ENCODE measurements at places on chromosomes 3 and 15.

DNA sequence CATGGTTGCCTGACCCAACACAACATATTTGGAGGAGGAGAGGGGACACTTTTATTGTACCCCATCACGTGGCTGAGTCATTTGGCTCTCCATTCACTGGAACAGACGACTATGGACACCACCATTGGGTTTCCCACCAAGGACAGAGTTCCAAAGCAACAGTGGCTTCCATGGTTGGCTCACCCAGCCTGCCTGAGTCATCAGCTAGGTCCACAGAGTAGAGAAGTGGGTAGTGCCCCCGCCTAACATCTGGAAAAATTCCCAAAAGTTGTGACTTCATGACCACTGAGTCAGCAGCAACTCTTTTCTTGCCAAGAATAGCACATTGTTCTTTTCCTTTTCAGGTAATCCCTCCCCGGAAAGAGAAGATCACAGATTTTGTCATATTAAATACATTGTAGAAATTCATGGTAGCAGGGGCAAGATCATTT is 3.0 kb upstream of the PPP1R2 start:
- DNase-seq = no peak

- peak; percentile 26 for DNase-seq
Observed at GRCh38 chr15:51736751-51737521, 519 bp downstream of the LYSMD2 start.

DNA sequence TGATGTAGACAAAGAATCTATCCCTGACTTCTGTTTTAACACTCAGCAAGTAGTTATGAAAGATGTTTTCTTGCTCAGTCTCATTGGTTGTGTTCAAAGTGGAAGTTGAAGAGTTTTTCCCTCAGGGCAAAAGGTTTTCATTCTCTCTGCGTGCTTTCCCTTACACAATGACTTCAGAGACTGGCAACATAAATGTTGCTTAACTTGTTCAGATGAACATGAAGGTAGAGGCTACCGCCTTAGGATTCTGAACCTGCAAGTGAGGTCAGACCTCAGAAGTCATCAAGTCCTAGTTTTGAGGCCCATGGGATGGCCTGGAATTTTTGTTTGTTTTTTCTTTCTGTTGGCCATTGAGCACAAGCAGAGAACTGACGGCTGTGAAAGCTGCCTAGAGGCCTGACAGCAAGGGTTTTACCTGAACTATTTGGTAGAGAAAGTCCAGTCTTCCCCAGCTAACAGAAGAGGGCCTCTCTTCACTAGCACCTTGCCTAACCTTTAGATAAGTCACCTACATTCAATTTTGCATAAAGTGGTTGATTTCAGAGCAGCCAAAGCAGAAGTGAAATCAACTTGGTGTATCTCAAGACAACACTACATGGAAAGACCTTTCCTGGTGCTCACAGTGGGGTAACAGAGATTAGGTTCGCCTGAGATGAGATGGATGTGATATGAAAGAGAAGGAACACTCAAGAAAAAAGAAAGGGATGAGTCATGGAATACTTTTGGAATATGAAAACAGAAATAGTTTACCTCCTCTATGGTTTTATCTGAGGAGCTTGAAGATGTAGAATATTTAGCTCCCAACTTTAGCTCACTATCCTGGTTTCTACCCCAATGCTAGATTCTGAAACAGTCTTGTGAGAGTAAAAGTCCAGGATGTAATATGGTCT is 53.6 kb upstream of the AP4E1 start:
- DNase-seq = no peak

DNA sequence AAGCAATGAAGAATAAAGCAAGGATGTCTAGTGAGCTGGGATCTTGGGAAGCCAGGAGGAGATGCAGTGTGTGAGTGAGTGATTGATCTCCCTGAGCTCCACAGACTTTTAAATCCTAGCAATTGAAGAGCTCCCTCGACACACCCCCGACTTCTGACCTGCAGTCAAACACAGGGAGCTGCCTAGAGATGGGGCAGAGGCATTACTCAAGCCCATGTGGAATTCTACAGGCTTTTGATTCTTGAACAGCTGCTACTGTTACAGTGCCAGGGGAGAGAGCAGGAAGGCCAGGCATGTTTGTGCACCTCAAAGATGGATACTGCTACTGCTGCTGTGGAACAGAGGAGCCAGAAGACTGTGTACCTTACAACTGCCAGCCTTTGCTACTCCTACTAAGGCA is 1403.1 kb upstream of the ALCAM start:
- DNase-seq = no peak

GRCh38 chr3:64908251-64908685 is 220.5 kb upstream of the ADAMTS9 start:
- DNase-seq = no peak

- DNase-seq = no peak
Observed at GRCh38 chr15:72516777-72517176, 42.6 kb downstream of the ARIH1 start.

DNA sequence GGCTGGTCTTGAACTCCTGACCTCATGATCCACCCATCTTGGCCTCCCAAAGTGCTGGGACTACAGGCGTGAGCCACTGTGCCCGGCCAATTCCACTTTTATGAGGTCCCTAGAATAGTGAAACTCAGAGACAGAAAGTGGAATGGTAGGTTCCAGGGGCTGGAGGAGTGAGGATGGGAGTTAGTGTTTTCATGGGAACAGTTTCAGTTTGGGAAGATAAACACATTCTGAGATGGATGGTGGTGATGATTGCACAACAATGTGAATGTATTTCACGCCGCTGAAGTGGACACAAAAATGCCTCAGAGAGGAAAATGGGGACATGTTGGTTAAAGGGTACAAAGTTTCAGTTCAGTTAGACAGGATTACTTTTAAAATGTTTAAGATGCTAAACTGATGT is 22.5 kb upstream of the HDAC11 start:
- no peak for DNase-seq

DNA sequence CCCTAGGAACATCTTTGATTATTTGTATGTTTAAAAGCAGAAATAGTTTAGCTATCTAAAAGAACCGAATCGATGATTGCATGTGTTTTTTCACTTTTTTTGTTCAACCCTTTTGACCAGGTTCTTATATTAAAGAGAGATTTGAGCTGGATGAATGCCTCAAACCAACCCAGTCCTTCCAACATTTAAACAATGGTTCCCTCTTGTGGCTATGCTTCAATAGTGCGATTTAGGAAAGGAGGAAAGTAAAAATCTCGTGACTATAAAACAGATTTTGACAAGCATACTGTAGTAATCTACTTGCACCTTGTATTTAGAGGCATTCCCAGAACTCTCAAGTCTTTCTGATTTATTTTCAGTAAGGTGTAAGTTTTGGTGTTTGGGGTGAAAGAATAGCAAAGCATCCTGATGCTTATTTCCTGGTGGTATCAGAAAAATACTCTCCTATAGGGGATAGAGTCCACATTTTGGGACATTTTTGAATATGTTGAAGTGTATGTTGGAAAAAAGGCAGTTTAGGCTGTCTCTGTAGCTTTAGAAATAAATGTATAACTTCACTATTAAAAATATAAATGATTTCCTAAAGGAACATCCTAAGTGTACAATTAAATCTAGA is 159.6 kb upstream of the KCNH8 start:
- peak; percentile 88 for DNase-seq

GRCh38 chr15:88166082-88166993 is 90.2 kb downstream of the NTRK3 start:
- DNase-seq = peak; percentile 20

GRCh38 chr3:120393243-120393642 is 44.1 kb upstream of the LRRC58 start:
- no peak for DNase-seq

- DNase-seq = no peak
Observed at GRCh38 chr15:42604894-42605744, 29.7 kb downstream of the STARD9 start.

DNA sequence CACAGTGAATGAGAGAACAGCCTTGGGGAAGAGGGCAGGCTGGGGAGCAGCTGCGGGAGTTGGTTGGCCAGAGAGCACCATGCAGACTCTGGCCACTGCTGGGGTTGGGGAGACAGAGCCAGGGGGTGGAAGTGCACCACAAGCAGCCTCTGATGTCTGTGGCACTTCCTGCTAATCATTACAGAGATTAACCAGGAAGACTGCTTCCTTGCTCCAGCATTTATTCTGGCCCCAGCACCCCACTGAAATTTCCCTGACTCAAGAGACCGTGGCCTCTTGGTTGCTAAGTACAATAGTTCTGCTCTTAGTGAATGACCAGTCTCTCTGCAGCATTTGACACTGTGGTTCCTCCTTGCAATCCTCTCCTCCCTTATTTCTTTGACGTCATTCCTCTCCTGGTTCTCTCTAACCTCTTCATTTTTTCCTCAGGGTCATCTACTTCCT is 266.2 kb upstream of the ROPN1 start:
- DNase-seq = no peak

DNA sequence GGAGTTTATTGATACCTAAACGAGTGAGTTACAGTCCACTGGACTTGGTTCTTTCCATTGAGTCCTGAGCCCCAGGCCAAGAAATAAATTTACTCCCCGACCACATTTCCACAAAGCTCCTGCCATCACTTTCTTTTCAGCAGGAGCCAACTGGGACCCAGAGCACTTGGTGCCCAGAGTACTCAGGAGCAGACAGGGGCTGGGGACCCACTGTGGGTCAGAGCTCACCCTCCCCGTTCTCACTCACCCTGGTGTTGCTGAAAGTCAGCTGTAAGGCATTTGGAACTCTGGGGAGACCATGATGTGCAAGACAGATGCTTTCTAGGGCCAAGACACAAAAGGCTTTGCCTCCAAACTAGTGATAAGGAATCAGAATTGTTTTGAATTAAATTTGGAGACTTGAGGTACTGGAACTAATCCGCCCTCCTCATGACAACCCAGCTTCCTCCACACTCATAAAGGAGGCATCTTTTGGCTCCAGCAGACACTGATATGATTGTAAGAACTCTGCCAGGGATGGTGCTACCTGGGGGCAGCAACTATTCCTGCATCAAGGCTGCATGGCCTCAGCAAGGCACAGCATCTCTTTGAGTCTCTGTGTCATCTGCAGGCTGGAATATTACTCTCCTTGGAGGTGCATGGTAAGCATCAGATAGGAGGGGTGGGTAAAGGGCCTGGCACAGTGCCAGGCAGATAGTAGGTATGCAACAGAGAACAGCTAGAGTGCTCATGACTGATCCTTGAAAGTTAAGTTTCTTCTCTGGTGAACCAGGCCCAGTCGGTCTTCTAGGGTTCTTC is 7.3 kb upstream of the CAMK1 start:
- DNase-seq = no peak

- DNase-seq = no peak
Observed at GRCh38 chr15:60704717-60705116, 225.8 kb upstream of the ICE2 start.

DNA sequence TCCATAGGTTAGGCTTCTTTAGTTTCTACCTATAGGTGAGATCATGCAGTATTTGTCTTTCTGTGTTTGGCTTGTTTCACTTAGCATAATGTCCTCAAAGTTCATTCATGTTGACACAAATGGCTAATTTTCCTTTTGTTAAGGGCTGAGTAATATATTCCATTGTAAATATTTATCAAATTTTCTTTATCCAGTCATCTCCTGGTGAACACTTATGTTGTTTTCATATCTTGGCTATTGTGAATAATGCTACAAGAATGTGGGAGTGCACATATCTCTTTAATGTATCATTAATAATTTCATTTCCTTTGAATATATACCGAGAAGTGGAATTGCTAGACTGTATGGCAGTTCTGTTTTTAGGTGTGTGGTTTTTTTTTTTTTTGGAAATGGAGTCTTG is 250.9 kb upstream of the SEMA6D start:
- DNase-seq = no peak

GRCh38 chr3:47715928-47716327 is 65.8 kb downstream of the SMARCC1 start:
- DNase-seq = no peak

- no peak for DNase-seq
Observed at GRCh38 chr3:172364374-172365027, 83.8 kb downstream of the GHSR start.

DNA sequence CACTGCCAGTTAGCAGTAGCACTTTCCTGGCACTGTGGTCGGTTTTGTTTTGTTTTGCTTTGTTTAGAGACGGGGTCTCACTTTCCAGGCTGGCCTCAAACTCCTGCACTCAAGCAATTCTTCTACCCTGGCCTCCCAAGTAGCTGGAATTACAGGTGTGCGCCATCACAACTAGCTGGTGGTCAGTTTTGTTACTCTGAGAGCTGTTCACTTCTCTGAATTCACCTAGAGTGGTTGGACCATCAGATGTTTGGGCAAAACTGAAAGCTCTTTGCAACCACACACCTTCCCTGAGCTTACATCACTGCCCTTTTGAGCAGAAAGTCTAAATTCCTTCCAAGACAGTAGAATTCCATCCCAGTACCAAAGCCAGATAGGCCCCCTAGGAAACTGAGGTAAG is 22.6 kb downstream of the CLDN18 start:
- DNase-seq = no peak

DNA sequence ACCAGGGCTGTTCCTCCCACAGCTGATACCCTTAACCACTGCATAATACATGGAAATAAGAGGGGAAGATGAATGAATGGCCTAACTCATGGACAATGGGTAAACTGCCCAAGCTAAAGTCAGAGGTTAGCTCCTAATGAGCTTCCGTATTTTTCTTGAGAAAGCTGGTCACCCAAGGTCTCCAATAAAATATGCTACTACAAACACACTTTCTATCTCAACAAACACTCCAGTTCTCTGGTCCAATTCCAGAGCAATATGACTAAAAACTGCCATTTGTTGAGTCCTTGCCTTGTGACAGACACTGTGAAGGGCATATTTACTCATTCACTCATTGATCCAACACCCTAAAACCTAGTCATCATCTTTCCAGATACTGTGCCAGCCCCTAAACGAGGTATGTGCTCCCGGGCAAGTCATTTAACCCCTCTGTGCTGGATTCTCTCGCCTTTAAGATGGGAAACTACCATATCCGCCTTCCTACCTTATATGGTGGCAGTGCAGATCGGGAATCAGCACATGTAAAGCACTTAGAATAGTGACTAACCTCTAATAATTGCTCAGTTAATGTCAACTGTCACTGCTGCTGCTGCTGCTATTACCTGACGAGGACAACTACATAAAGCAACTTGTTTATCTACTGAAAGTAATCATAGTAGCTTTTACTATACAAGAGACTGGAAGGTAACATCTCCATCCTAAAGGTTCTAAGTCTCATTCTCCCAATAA is 89.1 kb downstream of the XXYLT1 start:
- no peak for DNase-seq

DNA sequence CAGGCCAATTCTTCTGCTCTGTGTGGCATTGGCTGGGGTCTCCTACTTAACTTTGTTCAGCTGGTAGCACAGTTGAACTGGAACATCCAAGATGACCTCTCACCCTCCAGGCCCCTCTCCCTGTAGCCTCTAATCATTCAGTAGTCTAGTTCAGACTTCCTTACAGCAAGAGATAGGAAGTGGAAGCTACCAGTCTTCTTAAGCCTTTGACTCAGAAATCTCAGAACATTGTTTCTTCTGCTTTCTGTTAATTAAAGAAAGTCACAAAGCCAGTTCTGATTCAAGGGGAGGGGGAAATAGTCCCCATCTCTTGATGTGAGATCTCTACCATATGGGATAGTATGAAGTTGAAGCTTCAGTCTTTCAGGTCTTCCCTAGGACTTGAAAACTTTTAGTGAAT is 18.8 kb upstream of the SACM1L start:
- DNase-seq = no peak

GRCh38 chr3:52193065-52193464 is 4.9 kb upstream of the ALAS1 start:
- no peak for DNase-seq

GRCh38 chr3:104805508-104805907 is 561.2 kb upstream of the ALCAM start:
- no peak for DNase-seq

GRCh38 chr3:122366379-122366749 is 16.7 kb downstream of the MIX23 start:
- no peak for DNase-seq

Measured in spinal cord (tissue), 10 donors.